Stimulated activated CD4-positive, alpha-beta T cell treated with anti-CD3 and anti-CD28 coated beads, Interleukin-4, amount 100 ng/mL, for 4 hours (primary cell): ENCODE measurements at places on chromosomes 4 and X.
A peak's percentile ranks its signal among the peaks of the same experiment; 100 is the strongest.

GRCh38 chr4:54585321-54586000 lies 72.3 kb upstream of the KIT start:
- DNase-seq = no peak

- DNase-seq = no peak
These were observed 155.6 kb downstream of the BMPR1B start for GRCh38 chr4:94913316-94913715.

DNA sequence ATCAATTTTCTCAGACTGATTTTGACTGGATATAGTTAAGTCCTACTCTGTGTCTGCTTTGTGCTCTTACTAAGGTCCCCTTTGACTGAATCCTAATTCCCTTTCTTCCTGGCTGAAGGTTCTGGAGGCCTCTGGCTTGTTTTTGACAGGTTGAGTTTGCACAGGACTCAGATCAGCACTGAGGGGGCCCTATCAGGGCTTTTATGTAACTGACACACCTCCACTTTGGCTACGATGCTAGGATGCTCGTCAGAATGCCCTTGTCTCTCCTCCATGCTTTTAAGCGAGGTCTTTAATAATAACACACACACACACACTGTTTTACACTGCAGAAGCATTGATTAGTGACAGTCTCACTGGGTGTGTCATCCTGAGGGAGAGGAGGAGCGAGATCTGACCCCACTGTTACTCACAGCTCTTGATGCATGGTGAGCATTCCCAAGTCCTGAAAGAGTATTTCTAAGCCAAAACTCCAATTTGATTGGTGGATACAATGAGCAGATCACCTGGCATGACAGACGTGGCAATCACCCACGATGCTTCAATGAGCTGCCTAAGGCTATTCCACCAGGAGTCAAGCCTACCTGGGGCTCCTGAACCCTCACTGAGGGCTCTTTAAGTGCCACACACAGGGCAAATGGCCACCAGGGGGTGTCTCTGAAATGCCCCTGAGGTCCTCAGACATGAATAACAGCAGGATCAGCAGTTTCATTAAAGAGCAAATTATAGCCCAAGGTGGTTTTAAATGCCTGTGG lies 130.4 kb upstream of the CPEB2 start:
- DNase-seq = peak; percentile 8

DNA sequence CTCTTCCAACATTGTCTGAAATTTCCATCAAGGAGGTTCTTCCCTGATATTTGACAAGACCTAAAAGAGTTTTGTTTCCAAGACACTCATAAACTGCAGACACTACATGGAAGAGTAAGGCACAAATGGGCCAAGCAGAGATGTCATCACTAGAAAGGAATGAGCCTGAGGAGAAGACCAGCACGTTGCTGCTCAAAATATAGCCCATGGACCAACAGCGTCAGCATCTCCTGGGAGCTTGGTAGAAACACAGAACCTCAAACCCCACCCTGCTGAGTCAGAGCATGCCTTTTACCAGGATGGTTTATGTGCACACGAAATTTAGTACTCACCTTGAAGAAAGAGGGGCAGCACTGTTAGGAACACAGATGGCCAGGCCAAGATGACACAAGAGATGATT lies 128.7 kb upstream of the MID1 start:
- DNase-seq = no peak

- DNase-seq = no peak
These were observed 73.3 kb downstream of the CYLC1 start for GRCh38 chrX:83934220-83934619.

DNA sequence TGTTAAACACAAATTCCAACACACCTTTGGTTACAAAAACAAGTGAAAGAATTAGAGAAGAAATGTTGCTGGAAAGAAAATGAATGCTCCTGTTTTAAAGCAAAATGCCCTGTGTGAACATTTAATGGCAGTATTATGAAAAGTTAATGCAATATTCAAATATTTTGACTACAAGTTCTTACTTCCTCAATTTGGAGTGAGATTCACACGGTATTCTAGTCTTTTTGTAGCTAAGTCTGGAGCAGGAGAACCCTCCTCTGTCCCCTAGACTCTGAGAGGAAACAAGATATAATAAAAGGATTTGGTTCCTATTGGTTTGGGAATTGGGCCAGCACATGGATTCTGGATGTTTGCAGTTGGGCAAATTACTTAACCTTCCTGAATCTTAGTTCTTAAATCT lies 12.7 kb downstream of the MAD2L1 start:
- no peak for DNase-seq

GRCh38 chrX:8714164-8714563 lies 17.8 kb downstream of the ANOS1 start:
- DNase-seq = no peak

DNA sequence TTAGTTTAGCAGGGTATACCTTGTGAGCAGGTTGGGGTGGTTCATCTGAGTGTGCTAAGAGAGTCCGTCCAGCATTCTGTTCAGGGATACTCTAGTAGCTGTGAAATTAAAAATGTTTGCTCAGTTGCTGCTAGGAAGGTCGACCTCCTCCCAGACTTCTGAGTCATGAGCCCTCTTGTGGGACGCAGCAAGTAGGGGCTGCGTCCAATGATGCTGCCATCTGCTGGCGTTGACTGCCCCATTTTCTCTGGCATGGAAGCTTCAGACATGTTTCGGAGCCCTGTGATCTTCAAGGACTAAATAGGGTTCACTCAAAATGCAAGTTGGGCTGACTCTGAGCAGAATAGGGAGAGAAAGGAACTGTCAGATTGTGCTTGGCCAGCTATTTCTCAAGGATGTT lies 201.0 kb upstream of the ARSJ start:
- DNase-seq = peak; percentile 37

DNA sequence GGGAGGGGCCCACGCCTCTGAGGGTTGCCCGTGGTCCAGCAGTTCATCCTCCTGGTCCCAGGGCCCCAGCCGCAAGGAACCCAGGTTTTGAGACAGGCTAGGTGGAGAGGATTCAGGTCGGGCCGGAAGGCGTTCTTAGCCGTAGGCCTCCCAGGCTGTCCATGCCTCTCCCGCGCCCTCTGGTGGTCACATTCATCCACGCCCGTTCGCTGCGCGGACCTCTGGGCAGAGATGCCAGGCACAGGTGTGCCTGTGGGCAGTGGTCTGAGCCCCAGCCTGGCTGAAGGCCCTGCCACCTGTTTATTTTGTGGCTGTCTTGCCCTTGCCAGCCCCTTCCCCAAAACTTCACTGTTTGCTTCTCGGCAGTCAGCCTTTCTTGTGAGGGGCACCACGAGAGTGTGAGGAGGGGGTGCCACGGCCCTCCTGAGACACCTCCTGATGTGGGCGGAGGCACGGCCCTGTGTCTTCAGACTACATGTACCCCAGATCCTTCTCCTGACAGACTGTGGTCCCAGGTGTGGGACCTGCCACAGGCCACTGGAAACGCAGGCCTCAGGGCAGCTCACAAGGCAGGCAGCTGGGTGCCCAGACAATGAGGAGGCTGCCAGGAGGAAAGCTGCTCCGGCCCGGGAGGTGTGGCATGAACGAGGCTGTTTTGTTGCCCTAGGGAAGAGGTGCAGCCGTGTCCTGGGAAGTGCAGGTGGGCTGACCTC lies 5.0 kb downstream of the UVSSA start:
- DNase-seq = peak; percentile 79

GRCh38 chr4:139553751-139554641 lies 2.0 kb downstream of the SETD7 start:
- DNase-seq = no peak

- no peak for DNase-seq
These were observed 327.9 kb upstream of the MAGEB18 start for GRCh38 chrX:25810202-25810601.

DNA sequence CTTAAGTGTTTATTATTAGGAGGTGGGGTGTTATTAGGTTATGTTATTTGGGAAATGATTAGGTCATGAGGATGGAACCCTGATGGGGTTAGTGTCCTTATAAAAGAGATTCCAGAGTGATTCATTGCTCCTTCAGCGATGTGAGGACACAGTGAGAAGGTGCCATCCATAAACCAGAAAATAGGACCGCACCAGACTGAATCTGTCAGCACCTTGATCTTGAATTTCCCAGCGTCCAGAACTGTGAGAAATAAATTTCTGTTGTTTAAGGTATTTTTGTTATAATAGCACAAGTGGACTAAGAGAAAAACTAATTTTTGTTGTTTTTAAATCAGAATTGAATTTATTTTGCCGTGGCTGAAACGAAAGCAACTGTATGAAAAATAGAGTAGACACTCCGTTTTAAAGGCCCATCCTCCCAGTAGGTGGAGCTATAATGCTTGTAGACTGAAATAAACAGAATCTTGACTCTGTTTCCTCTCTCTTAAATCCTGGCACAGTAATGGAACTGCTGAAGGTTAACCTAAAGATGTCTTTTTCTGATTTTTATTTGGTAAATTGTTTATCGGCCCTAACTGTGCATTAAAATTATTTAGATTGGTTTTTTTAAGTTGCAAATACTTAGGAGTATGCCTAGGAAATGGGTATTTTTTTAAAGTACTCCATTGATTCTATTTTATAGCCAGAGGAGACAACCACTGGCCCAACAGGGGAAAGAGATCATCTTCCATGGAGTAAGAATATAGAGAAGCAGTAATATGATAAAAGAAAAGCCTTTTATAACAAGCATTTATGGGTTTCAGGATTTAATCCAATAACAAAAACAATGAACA lies 133.2 kb upstream of the ADAMTS3 start:
- DNase-seq = no peak
